ENCODE measurements at places on chromosomes 16 and 17. TPM values are rescaled to one million over a fixed set of nuclear protein-coding genes. Genes with fewer than 3 reads are reported as not detected.

- no peak for DNase-seq
These were observed 27.0 kb upstream of the NFAT5 start for GRCh38 chr16:69538808-69539207.

Gene STH
- not detected for total RNA-seq

Gene GUCY2D
- not detected for total RNA-seq

- no peak for DNase-seq
These were observed 19.9 kb upstream of the C16orf87 start for GRCh38 chr16:46850619-46851555.

Gene DHRS7C
- total RNA-seq = not detected
